Thymus (tissue), 14 donors: ENCODE measurements at places on chromosomes 11 and 22. TPM values are rescaled to one million over a fixed set of nuclear protein-coding genes. Genes with fewer than 3 reads are reported as not detected.

- no peaks in the 10 kb centered on the region for H3K36me3 ChIP-seq
- H3K27ac ChIP-seq, result no peak overlapping the region
- no peaks in the 10 kb centered on the region for H3K27me3 ChIP-seq
- H3K4me1 ChIP-seq, result no peaks in the 10 kb centered on the region
- no peak overlapping the region for H3K4me3 ChIP-seq
Observed at GRCh38 chr11:4441515-4441914, 7.6 kb upstream of the OR52K2 start.

- H3K36me3 ChIP-seq, result peaks cover 13% of the 10 kb centered on the region
- no peaks in the 10 kb centered on the region for H3K27me3 ChIP-seq
- DNase-seq, result no peak
Observed at GRCh38 chr11:44113018-44113417, 17.5 kb downstream of the EXT2 start.

- no peak for DNase-seq
- no peaks in the 10 kb centered on the region for H3K27me3 ChIP-seq
- peaks cover 18% of the 10 kb centered on the region for H3K36me3 ChIP-seq
- no peak overlapping the region for H3K4me3 ChIP-seq
Observed at GRCh38 chr11:85953491-85954143, 98.4 kb downstream of the CCDC83 start.

- H3K4me3 ChIP-seq, result no peak overlapping the region
- no peaks in the 10 kb centered on the region for H3K36me3 ChIP-seq
- DNase-seq, result no peak
- H3K27me3 ChIP-seq, result no peaks in the 10 kb centered on the region
Observed at GRCh38 chr11:111344032-111344431, 35.0 kb downstream of the POU2AF1 start.

GRCh38 chr22:25942115-25942855 is 200.3 kb downstream of the MYO18B start:
- DNase-seq, result no peak
- H3K27me3 ChIP-seq, result no peaks in the 10 kb centered on the region
- H3K27ac ChIP-seq, result no peak overlapping the region
- no peak overlapping the region for H3K4me3 ChIP-seq
- H3K36me3 ChIP-seq, result no peaks in the 10 kb centered on the region

GRCh38 chr22:50620593-50621355 is 7.2 kb downstream of the ARSA start:
- peak overlapping the region; percentile 17 for H3K4me3 ChIP-seq
- H3K36me3 ChIP-seq, result no peaks in the 10 kb centered on the region
- H3K27me3 ChIP-seq, result peaks cover 3% of the 10 kb centered on the region
- peaks cover 16% of the 10 kb centered on the region for H3K4me1 ChIP-seq
- peak; percentile 40 for DNase-seq
- peak overlapping the region; percentile 90 for H3K27ac ChIP-seq

GRCh38 chr22:49685686-49686085 is 142.0 kb downstream of the BRD1 start:
- peaks cover 3% of the 10 kb centered on the region for H3K27me3 ChIP-seq
- no peaks in the 10 kb centered on the region for H3K4me1 ChIP-seq
- no peak overlapping the region for H3K27ac ChIP-seq
- H3K4me3 ChIP-seq, result no peak overlapping the region
- no peaks in the 10 kb centered on the region for H3K36me3 ChIP-seq

GRCh38 chr22:33166206-33166605 is 108.0 kb upstream of the SYN3 start:
- no peak for DNase-seq
- H3K27me3 ChIP-seq, result no peaks in the 10 kb centered on the region
- H3K27ac ChIP-seq, result no peak overlapping the region
- H3K4me1 ChIP-seq, result no peaks in the 10 kb centered on the region
- H3K36me3 ChIP-seq, result no peaks in the 10 kb centered on the region

DNA sequence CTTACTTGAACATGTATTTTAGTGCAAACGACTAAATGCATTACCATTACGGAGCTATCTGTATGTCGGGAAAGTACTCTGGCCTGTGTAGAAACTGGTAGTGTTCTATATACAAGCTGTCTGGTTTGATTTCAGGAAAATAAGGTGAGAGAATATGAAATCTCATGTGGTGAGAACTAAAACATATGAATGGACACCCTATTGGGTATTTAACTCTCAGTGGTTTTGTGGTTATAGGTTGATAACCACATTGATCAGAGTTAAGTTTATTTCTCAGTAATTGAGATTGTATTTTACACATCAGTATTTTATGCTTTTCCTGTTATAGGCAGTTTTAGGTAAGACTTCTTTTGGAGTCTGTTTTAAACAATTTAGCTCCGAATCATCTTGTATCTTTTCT is 10.4 kb downstream of the ANO5 start:
- no peak overlapping the region for H3K27ac ChIP-seq
- H3K27me3 ChIP-seq, result no peaks in the 10 kb centered on the region
- no peak for DNase-seq
- H3K36me3 ChIP-seq, result no peaks in the 10 kb centered on the region
- no peaks in the 10 kb centered on the region for H3K4me1 ChIP-seq
- no peak overlapping the region for H3K4me3 ChIP-seq

- no peak overlapping the region for H3K4me3 ChIP-seq
- no peak for DNase-seq
Observed at GRCh38 chr11:88522624-88523385, 185.3 kb upstream of the CTSC start.

- DNase-seq, result no peak
- no peaks in the 10 kb centered on the region for H3K27me3 ChIP-seq
- no peak overlapping the region for H3K27ac ChIP-seq
- no peaks in the 10 kb centered on the region for H3K4me1 ChIP-seq
Observed at GRCh38 chr22:49138250-49138790, 689.4 kb downstream of the BRD1 start.

- peak overlapping the region; percentile 23 for H3K4me3 ChIP-seq
- H3K4me1 ChIP-seq, result peaks cover 8% of the 10 kb centered on the region
- H3K27ac ChIP-seq, result no peak overlapping the region
- no peak for DNase-seq
- no peaks in the 10 kb centered on the region for H3K36me3 ChIP-seq
Observed at GRCh38 chr11:46916286-46917108, 1.9 kb downstream of the LRP4 start.

DNA sequence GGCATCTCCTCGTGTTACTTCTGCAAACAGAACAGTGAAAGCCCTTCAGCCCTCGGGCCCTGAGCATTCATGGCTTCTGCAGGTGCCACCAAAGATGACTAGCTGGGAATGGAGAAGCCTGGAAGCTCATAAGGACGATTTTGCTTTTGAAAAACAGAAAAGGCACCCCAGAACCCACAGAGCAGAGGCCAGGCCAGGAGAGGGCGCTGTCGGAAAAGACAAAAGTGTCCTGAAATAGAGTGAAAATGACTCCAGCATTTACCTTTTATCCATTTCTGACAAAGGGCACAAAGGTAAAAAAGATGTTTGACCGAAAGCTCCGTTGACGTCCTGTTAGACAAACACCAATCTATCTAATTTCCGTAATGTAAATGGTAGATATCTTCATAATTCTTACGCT is 37.6 kb downstream of the ZNF195 start:
- H3K36me3 ChIP-seq, result no peaks in the 10 kb centered on the region
- H3K27ac ChIP-seq, result no peak overlapping the region
- no peak for DNase-seq
- no peak overlapping the region for H3K4me3 ChIP-seq

MRGPRE gene
- total RNA-seq, result not detected

MS4A6E gene
- 0.57 TPM for total RNA-seq

ISX gene
- not detected for total RNA-seq

CBLIF gene
- total RNA-seq, result not detected

MRGPRX3 gene
- not detected for total RNA-seq

OR6M1 gene
- total RNA-seq, result not detected
